Activated gamma-delta T cell treated with Interleukin-2 at 50 U/mL for 16 hours (primary cell): ENCODE measurements at places on chromosomes 5 and 9.

- DNase-seq = no peak
These were observed 77.2 kb downstream of the COL15A1 start for GRCh38 chr9:99020786-99021436.

- DNase-seq = no peak
These were observed 519.3 kb downstream of the ISL1 start for GRCh38 chr5:51902512-51902911.

- DNase-seq = no peak
These were observed 280.1 kb downstream of the HSPA4 start for GRCh38 chr5:133331941-133332340.

- no peak for DNase-seq
These were observed 97.7 kb downstream of the SLC1A3 start for GRCh38 chr5:36704131-36704530.

- no peak for DNase-seq
These were observed 315.6 kb downstream of the CETN3 start for GRCh38 chr5:90093751-90094485.

DNA sequence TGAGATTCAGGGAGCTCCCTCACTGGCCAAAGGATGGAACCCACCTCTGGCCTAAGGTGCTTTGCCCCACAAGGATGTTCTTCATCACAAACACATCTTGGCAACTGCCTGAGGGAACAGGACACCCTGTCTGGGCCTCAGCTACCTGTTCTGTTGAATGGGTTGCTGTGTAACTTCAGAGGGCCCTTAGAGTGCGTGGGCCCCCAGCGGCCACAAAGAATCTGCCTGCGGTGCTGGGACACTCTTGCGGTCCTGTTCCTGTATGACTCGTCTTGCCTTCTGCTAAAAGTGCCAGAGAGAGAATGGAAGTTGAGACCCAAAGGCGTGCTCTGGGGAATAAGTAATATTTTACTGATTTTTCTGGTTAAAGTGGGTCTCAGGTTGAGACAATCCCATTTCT, 14.1 kb upstream of the RPL26L1 start:
- DNase-seq = no peak

GRCh38 chr9:105859428-105860091, 165.2 kb downstream of the TMEM38B start:
- no peak for DNase-seq
